ENCODE measurements at places on chromosomes 5 and 9.

- DNase-seq, result no peak
Measured at GRCh38 chr5:94869921-94870320, 251.5 kb downstream of the SLF1 start.

DNA sequence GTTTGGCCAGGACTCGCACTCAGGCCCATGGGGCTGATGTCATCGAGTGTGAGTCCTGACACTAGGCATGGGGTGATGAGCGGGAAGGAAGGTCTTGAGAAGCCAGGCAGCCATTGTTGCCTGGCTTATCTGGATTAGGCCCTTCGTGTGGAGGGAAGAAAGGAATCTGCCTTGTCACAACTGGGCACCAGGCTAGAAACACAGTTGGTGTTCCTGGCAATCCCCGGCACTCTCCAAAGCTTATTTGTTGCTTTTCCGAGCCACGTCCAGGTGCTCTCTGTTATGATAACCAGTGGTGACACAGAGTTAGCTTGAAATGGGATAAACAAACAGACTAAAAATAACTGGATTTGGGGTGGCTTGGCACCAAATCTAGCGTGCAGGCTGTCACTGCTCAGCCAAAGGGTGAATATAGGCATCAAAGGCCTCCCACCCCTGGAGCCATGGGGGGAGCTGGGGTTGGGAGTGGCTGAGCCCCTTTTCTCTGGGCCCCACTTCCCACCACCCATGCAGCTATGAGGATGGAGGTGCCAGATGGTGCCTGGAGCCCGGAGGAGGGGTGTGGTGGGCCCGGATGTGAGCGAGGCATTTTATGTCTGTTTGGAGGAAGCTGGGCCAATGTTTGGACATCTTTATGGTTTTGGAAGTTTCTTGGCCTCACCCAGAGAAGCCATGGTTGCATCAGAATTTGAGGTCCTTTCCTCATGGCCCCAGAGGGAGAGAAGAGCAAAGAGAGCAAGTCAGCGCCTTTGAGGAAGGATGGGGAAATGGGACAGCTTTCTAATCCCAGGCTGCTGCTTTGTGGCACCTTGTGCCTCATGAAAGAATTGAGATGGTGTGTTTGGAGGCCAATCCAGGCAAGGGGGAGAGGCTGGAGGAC, 98.0 kb upstream of the PITX1 start:
- DNase-seq, result no peak

- DNase-seq, result no peak
Measured at GRCh38 chr5:81425569-81425968, 31.6 kb upstream of the ACOT12 start.

GRCh38 chr9:38482918-38483592, 58.8 kb upstream of the IGFBPL1 start:
- no peak for DNase-seq

- no peak for DNase-seq
Measured at GRCh38 chr5:11407556-11408145, 496.6 kb downstream of the CTNND2 start.
